ENCODE measurements at places on chromosomes 7 and 10.

GRCh38 chr7:47587351-47587750 is 5.4 kb upstream of the TNS3 start:
- DNase-seq = no peak

GRCh38 chr7:1545417-1546246 is 10.4 kb downstream of the TMEM184A start:
- DNase-seq = no peak

- no peak for DNase-seq
Observed at GRCh38 chr7:94382132-94382531, 12.6 kb upstream of the COL1A2 start.

- DNase-seq = no peak
Observed at GRCh38 chr10:49634069-49634660, 20.3 kb downstream of the CHAT start.

DNA sequence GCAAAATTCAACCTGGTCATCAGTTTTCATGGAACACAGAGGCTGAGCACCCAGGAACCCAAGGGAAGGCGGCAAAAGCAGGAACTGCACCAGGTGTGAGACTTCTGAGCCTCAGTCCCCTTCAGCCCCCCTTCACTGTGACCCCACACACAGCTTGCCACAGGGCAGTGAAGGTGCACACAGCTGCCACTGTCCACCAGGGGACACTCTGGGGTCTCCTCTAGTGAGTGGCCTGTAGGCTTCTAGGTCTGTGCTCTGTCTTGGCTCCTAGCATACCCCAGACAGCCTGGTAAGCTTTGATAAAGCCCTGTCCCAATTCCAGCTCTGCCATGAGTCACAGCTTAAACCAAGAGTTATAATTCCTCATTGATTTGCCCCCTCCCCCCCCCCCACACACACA is 12.1 kb downstream of the KCNH2 start:
- DNase-seq = no peak

DNA sequence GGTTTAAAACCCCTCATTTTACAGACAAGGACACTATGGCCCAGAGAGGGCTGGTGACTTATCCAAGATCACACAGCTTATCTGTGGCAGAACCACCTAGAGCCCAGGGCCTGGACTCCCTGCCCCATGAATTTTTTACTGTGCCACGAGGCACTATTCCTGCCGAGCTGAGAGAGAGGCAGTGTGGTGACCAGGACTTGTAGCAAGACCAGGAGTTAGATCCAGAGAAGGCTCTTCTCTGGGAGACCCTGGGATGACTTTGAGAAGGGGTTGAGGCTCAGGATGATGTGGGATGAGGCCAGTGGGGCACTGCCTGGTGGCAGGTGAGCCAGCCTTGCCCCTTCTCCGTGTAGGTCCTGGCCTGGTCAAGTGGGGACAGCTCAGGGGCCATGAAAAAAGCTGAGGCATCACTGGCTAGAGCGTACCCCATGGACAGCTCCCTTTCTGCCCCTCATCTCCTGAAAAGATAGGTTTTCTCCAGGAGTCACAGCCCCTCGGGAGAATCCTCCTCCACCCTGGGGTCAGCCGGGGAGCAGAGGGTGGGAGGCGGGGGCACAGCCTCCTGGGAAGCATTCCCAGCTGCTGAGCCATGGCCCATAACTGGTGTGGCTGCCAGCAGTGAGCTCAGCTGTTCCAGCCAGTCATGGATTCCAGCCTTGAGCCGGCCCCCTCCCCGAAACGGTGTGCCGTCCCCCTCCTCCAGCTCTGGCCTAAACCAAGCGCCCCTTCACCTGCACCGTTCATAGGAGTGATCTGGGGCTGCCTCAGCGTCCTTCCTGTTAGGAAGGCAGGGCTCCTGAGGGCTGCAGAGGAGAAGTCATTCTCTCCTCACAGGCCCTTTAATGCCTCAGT is 5.8 kb downstream of the FLNC start:
- no peak for DNase-seq

GRCh38 chr7:140005754-140006503 is 56.8 kb downstream of the PARP12 start:
- no peak for DNase-seq

DNA sequence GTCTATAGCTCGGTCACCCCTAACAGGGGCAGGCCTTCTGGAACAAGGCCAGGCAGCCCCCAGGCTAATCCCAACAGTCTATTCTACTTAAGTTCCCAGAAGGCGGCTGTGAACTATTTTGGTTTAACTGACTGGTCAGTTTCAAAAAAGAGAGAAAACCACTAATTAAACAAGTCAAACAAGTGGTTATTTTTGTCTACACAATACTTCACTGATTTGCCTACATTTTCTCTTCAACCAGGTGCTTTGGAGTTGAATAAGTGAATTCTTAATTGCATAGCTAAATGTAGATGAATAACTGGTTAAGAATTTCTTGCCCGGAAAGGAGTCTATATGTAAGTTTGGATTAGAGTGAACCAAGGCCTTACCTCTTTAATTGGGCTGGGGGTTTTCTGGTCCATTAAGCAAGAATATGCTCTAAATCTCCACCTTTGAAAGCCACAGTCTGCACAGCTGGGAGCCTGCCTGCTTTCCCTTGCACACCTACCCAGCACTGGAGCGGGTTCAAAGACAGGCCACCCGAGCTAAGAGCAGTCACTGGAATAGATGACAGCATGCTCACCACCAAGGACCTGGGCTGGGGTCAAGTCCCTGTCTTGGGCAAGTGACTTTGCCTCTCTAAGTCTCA is 70.4 kb downstream of the TBXAS1 start:
- DNase-seq = no peak

DNA sequence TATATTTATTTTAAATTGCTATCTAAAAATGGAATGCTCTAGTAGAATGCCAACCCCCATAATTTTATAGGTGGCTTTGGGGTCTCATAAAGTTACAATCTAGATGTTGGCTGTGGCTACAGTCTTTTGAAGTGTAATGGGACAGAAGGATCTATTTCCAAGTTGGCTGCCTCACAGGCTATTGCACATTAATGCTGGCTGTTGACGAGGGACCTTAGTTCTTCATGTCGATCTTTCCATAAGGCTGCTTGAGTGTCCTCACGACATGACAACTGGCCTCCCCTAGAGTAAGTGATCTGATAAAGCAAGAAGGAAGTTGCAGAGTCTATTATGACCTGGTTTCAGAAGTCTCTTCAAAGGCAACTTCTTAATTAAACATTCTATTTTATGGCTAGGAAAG is 36.3 kb downstream of the WDR11 start:
- DNase-seq = no peak

DNA sequence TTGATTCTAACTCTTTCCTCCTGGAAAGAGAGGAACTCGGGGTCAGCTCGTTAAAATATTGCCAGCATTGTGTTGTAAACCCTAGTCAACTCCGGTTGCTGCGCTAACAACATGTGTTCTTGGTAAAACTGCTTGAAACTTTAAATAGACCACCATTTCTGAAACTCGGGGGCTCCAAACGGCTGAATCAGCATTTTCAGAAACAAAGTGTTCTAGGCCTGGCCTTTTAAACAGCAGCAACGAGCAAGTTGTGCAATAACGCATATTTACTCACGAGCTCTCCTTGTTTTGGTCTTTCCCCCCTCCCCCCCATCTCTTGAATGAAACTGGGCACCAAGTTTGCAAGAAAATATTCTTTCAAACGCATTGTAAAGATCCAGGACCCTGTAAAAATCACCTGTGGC is 9.2 kb upstream of the GRB10 start:
- DNase-seq = no peak

DNA sequence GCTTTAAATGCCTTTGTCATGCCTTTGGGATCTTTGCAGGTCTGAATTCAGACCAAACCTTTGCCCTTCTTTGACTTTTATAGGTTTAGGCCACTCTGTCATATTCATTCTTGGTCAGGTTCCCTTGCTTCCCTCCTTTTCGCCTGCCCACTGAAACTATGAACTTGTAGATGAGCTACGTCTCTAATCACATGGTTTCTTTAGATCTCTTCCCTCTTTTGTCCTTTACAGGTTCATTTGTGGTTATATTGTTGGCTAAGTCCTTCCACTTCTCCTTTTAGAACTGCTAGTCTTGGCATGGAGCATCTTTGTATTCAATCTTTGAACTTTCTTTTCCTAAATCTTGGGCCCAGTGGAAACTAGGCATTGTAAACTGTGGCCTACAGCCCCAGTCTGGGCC is 104.0 kb upstream of the ZEB1 start:
- no peak for DNase-seq

DNA sequence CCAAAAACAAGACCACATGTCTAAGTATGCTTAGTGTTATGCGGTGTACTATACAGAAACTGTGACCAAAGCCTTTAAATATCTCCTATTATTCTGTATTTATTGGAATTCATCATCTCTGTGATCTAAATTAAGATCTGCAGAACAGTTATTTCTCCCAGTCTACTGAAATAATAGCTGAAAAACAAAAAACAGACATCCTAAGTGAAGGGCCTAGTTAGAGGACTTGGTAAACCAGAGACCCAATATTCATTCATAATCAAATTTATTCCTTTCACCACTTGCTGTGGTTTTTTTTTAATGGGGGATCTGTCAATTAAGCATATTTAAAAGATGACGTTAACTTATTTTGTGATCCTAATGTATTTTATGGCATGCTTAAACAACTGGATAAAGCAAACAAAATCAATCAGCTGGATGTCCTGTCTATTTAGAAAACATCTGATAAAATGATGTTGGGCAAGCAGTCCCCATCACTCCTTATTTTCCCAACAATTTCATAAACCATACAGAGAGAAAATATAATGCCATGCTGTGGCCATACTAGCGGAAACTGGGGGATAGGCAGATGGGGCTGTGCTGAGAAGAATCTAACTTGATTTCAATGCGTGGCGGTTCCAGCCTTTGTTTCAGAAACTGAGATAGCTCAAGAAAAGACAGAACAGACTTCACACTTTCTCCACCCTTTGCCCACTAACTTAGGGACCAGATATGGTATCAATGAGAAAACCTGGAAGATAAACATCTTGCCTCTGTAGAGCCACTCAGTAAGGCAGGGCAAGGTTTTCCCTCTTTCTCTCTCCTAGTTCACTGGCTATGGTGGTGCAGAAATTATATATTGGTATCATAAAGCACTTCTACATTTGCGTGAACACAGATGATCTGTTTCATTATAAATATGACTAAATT is 32.9 kb downstream of the ICA1 start:
- no peak for DNase-seq

DNA sequence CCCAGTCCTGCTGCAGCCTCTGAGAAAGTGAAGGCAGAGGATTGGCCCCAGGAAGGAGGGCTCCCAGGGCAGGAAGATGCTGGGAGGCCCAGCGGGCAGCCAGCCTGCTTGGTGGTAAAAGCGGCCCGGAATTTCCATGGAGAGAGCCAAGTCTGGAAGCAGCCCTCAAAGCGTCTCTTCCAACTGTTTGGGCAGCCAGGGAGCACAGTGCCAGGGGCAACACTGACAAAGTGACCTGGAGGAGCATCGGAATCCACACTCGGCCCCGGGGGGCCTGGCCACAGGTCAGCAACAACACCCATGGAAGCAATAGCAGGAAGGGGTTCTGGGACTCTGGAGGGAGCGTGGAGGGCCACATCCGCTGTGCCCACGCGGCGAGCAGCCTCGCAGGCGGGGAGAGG is 63.2 kb upstream of the FGFR2 start:
- DNase-seq = no peak

GRCh38 chr10:4264209-4264865 is 479.3 kb upstream of the KLF6 start:
- DNase-seq = no peak
